ENCODE measurements at places on chromosomes 12 and 14.

- DNase-seq = no peak
Observed at GRCh38 chr12:5124401-5124800, 80.7 kb downstream of the KCNA5 start.

DNA sequence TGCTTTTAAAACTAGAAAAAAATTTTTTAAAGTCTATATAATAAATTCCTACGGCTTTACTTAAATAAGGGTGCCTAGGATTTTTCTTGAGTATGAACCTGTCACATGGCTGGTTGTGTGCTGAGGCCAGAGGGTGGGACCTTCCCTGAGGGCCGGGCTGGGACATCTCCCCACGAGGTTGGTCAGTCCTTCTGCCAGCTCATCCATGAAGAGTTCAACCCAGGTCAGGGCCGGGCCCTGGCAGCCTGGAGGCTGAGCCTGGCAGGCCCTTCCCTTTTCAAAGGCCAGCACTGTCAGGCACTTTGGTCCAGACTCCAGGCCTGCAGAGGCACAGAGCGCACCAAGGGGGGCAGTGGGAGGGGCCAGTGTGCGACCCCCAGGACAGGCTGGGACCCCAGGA lies 31.7 kb downstream of the TNFAIP2 start:
- no peak for DNase-seq

DNA sequence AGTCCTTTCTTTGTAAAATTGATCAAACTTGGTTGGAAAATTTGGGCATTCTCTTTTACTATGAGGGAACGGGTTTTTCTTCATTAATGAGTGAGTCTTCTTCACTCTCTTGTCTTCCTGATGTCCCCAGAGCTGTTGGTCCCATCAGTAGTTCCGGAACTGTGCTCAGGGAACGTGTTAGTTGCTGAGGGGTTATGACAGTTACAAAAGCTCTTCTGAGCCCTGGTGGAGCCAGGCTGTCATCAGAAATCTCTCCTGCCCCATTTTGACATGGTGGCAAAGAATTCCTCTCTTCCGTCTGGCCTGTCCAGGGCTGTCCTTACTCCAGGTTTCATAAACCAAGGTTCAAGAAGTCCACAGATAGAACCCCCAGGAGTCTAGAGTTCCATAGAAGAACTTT lies 208.5 kb downstream of the SLC41A2 start:
- no peak for DNase-seq

GRCh38 chr12:48077111-48077510 lies 28.8 kb downstream of the SENP1 start:
- no peak for DNase-seq

GRCh38 chr12:14191612-14192011 lies 173.9 kb upstream of the ATF7IP start:
- no peak for DNase-seq

- DNase-seq = no peak
Observed at GRCh38 chr12:94874518-94875302, 128.8 kb downstream of the NDUFA12 start.

DNA sequence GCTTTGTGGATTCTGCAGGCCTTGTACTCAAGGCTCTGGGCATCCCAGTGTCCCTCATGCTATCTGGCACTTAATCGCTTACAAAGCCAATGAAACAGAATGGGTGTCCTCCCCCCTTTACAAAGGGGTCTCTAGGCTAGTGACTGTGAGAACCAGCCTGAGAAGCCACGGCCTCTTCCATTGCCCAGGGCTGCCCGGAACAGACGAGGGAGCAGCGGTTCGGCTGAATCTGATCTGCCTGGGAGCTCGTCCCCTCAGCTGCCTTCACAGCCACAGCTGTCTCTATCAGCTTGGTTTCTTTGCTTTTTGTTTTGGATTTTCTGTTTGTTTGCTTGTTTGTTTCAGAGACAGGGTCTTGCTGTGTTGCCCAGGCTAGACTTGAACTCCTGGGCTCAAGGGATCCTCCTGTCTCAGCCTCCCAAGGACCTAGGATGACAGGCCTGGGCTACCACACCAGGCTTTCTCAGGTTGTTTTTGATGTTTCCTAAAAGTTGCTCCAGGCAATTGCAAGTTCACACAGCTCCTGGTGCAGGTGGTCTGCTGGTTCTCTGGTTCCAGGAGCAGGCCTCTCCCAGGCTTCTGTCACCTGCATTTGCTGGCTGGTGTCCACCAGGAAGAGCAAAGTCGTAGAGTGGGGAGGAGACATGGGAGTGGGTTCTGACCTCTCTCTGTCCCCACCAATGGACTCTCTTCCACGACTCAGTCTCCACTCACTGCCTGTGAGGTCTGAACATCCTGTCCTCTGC lies 10.9 kb upstream of the RIN3 start:
- no peak for DNase-seq

DNA sequence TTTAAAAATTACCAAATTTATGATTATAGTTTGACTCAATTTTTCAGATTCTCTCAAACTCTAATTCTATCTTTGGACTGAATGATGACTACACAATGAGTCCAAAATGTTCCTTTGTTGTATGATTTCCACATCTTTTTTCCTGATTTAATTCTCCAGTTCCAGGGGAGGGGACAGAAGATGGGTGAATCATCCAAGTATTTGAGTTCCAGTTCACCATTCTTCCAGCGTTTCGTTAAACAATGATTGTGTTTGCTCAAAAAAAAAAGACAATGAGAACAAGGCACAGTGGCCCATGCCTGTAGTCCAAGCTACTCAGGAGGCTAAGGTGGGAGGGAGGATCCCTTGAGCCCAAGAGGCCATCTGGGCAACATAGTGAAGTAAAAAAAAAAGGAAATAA lies 23.8 kb downstream of the BAZ1A start:
- DNase-seq = no peak

GRCh38 chr14:49865431-49865859 lies 12.9 kb upstream of the NEMF start:
- peak; percentile 38 for DNase-seq

DNA sequence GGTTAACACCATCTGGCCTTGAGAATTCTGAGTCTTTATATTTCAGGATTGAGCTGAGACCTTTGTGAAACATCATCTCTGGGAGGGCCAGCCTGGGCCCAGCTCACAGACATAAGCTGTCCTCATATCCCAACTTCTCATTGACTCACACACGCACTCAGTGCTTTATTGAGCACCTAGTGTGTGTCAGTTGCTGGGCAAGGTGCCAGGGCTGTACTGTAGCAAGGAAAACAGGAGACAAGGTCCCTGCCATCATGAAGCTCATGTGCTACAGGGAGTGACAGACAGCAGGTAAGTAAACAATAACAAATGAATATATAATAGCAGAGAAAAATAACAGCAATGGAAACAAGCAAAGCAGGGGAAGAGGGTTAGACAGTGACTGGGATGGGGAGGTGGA lies 30.5 kb upstream of the CCDC63 start:
- no peak for DNase-seq

- no peak for DNase-seq
Observed at GRCh38 chr12:53347905-53348304, 11.8 kb upstream of the SP7 start.

Measured in NCI-H1048 (cell line).